ENCODE measurements at places on chromosomes 3 and 15.

GRCh38 chr3:81216192-81216591 is 545.3 kb downstream of the GBE1 start:
- DNase-seq, result no peak

- no peak for DNase-seq
Observed at GRCh38 chr15:101531170-101531569, 41.7 kb upstream of the PCSK6 start.

DNA sequence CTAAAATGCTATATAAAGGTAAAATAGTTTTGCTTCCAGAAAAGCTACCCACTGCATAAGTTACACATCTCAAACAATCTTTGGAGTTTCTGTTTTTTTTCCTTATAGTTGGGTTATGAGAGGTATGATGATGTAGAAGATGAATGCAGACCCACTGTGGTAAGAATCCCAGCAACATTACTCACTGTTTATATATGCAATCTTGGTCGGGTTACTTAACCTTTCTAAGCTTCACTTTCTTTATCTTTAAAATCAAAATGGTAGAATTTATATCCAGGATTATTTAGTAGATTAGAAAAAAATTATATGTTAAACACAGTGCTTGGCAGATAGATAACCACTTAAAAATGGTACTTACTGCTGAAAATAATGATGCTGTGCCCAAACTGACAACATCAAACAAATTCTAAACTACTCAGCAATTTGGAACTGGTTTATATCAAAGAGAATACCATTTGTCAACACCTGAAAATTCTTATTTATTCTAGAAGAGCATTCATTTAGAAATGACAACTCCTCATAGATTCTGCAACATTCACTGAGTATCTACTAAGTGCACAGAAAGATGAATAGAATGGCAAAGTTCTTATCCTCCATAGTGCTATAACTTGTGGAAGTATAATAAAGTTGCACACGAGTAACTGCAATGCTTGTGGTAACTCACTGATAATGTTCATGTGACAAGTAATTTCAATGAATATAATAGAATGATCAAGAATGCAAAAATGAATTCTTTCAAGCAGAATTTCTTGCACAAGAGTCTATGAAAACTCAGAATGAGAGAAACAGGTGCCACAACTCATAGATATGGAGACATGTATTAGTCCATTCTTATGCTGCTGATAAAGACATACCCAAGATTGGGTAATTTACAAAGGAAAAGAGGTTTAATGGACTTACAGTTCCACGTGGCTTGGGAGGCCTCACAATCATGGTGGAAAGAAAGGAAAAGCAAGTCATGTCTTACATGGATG is 129.0 kb upstream of the SLC7A14 start:
- no peak for DNase-seq

GRCh38 chr3:152121270-152121636 is 147.5 kb upstream of the MBNL1 start:
- no peak for DNase-seq

DNA sequence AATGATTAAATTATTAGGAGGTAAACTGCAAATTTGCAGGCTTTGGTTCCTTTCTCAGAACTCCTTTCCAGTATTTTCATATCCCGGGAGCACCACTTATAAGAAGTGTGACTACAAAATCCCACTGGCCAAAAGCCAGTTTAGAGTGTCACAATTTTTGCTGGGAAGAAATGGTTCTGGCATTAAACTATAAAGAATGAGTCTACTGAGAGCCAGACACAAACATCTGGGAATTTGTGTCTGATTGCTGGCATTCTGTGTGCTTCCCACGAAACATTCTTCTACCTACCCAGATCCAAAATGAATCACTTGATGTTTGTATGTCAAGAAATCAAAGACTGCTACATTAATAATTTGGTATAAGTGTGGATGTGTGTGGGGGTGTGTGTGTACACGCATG is 82.8 kb downstream of the DUT start:
- DNase-seq, result no peak

DNA sequence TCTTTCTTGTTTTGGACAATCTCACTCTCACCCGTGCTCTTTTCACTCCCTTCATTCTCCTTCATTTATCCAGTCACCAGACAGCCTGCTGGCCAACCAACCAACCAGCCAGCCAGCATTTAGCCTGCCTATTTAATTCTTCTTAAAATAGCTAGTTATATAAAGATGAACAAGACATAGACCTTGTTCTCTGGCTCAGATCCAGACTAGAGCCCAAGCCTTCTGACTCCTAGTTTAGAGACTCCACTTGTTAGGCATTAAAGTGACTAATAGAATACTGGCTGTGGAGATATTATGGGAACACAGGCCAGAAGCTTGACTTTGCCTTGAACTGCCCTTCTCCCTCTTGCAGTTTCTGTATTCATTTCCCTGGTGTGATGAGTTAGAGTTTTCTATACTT is 215.3 kb upstream of the THRB start:
- DNase-seq, result no peak

Measured in activated CD4-positive, alpha-beta T cell treated with anti-CD3 and anti-CD28 coated beads for 4 hours (primary cell).